ENCODE measurements at places on chromosomes 5 and 9.

- no peak for DNase-seq
Observed at GRCh38 chr9:5459289-5459829, 9.0 kb downstream of the CD274 start.

DNA sequence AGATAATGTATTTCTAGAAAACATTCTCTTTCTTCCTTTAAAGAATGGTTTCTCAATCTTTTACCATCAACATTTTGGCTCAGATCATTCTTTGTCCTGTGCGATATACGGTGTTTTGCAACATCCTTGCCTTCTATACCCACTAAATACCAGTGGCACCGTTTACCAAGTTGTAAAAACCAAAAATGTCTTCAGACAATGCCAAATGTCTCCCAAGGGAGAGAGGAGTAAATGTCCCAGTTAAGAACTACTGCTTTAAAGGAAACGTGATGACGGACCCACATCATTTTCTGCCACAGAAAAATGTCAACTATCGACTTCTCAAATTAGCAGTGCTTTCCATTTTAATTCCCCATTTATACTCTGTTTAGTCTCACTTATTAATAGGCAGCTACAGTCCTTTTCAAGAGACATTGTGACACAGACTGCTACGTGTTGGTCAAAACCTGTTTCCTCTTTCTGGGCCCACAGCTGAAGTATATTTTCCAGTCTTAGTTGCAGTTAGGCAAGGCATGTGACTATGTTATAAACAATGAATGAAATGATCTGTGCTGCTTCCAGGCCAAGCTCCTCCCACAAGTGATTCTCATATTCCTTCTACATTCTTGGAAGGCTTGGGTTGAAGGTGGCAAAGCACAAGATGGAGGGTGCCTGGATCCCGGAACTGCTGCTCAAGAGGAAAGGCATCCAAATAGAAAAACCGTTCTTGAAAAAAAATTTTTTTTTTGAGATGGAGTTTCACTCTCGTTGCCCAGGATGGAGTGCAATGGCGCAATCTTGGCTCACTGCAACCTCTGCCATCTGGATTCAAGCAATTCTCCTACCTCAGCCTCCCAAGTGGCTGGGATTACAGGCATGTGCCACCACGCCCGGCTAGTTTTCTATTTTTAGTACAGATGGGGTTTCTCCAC is 8.8 kb downstream of the PRXL2C start:
- peak; percentile 54 for DNase-seq

GRCh38 chr5:172503925-172504700 is 49.8 kb upstream of the SH3PXD2B start:
- no peak for DNase-seq

DNA sequence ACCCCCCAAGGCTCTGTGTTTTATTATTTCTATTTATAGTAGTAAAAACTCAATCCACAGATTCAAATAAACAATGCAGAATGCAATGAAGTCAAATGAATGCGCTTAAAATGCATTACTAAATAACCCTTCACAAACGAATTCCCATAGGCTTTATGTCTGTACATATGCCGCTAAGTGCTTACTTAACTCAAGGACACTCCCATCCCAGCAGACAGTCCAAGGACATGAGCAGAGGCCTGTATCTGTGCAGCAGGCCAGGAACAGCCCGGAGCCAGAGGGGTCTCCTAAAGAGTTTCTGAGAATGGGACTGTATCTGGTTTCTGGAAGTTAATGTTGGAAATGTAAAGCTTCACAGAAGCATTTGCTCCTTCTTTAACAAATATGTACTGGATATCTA is 59.8 kb downstream of the MARCHF11 start:
- no peak for DNase-seq

DNA sequence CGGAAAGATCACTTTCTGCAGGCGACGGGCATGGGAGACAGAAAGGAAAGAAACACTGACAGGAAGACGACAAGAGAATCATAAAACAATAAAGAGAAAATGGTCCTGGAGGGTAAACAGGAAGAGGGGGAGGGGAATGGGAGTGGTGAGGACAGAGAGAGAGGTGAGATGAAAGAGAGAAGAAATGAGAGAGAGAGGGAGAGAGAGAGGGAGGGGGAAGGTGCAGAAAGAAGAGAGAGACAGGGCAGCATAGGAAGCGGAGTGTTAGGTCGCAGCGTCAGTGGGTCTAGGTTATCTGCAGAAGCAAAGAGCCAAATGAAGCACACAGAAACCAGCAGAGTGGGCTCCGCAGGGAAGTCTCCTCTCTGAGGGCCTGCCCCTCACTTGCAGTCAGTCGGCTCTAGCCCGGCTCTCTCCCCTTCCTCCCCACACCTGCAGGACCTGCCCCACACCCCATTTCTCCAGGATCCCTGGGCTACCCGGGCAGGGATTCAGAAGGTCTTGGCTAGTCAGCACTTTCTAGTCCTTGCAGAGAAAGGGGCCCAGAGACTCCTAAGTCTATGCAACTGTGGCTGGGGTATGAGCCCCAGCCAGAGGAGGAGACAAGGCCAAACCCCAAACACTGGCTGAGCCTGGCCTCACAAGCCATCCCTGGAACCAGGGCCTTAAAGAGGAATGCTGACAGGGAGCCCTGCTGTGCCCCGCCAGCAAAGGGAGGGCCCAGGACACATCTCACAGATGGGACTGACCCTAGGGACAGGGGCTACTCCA is 29.7 kb upstream of the MEIKIN start:
- no peak for DNase-seq

GRCh38 chr5:83891261-83891660 is 170.6 kb upstream of the HAPLN1 start:
- DNase-seq: no peak

DNA sequence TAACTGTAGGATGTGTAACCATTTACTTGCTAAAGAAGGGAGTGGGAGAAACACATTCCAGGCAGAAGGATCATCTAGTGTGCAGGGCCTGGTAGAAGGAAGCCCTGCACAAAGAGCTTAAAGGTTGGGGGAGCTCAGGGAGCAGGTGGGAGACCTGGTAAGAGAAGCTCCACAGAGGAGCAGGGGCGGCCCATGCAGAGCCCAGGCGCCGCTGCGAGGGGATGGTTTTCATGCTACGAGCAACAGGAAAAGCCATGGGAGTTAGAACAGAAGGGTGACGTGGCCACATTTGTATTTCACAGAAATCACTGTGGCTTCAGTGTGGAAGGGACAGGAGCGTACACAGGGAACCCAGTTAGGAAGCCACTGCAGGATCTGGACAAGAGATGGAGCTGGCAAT is 73.1 kb downstream of the PDE6A start:
- DNase-seq: no peak

DNA sequence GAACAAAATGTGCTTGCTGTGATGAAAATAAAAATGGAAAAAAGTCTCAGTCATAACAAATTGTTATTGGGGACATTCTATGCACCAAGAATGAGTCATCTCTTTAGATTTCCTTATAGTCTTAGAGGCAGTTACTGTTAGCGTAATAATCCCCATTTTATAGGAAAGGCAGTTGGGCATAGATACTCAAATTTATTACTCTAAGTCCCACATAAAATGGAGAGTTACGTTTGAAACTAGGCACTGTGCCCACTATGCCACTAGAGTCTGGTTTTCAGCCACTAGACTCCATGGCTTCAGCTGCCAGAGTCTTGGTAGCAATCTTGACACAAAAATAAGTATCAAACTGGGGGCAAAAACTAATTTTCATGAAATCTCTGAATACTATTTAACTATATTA is 317.9 kb upstream of the MEF2C start:
- no peak for DNase-seq

DNA sequence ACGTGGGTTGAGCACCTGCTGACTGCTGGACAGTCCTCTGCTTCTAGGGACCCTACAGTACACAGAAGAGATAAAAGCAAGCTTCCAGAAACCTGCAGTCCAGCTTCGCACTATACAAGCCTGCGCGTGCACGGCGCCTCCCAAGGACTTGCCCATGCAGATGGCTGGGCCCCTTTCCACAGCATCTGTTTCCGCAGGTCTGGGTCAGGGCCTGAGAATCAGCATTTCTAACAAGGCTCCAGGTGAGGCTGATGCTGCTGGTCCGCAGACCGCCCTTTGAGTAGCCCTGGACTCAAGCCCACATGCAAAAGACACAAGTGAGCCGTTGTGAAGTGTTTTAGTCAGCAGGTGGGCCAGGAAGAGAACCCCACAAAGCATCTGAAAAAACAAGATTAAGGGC is 133.1 kb downstream of the HSD17B3 start:
- no peak for DNase-seq

- peak; percentile 80 for DNase-seq
Observed at GRCh38 chr5:124583469-124584350, 162.7 kb downstream of the ZNF608 start.

DNA sequence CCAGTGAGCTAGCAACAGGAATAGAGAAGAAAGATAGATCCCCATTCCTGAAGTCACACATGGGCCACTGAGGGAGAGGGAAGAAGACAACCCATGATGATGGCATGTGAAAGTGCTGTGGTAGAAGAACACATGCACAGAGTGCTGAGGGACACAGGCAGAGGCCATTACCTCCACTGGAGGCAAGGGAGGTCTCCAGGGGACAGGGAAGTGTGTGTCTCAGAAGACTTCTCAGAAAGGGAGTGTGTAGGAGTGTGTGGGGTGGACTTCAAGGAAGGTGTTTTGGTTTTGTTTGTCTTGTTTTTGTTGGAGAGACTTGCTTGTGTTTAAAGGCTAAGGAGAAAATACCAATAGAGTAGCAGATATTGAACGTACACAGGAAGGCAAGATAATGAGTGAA is 77.0 kb upstream of the SMARCA2 start:
- DNase-seq: no peak

DNA sequence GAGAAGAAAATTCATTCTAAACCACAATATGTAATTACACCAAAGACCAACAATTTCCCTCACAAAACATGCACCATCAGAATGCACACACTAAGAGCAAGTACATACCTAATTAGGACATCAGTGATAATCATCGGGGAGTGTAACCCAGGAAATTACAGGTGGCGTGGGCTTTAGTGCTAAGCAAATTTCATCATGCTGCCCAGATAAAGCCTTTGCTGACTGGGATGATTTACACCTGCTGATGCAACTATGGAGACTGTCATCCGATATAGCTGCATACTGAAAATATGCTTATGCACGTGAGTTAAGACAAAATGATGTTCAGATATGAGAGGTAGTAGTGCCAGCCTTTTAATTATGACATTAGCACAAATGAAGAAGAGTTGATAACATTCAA is 123.2 kb downstream of the DCP2 start:
- no peak for DNase-seq

GRCh38 chr5:177595991-177596774 is 3.7 kb upstream of the B4GALT7 start:
- no peak for DNase-seq

GRCh38 chr5:64040490-64040889 is 78.2 kb upstream of the HTR1A start:
- no peak for DNase-seq

DNA sequence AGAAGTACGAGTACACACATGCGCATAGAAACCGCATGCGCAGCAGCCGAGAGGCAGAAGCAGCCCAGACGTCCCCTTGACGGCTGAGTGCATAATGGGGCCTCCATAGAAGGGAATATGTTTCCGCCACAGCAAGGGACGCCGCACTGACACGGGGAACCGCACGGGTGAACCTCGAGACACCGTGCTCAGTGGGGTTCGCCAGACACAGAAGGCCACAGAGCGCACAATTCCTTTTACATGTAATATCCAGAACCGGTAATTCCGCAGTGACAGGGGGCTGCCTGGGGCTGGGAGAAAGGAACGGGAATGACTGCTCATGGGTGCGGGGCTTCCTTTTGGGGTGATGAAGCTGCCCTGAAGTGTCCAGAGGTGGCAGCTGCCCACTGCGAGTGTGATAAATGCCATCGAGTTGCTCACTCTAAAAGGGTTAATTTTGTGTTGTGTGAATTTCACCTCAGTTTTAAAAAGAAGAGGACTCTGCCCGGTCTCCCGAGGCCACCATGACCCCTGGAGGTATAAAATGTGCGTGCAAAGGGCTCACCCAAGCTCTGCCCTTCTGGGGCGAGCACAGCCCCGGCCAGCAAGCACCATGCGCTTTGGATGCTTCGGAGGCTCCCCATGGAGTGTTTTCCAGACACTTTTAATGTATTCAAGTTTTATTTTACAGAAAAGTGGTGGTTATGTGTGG is 29.7 kb downstream of the MRPL36 start:
- DNase-seq: no peak

DNA sequence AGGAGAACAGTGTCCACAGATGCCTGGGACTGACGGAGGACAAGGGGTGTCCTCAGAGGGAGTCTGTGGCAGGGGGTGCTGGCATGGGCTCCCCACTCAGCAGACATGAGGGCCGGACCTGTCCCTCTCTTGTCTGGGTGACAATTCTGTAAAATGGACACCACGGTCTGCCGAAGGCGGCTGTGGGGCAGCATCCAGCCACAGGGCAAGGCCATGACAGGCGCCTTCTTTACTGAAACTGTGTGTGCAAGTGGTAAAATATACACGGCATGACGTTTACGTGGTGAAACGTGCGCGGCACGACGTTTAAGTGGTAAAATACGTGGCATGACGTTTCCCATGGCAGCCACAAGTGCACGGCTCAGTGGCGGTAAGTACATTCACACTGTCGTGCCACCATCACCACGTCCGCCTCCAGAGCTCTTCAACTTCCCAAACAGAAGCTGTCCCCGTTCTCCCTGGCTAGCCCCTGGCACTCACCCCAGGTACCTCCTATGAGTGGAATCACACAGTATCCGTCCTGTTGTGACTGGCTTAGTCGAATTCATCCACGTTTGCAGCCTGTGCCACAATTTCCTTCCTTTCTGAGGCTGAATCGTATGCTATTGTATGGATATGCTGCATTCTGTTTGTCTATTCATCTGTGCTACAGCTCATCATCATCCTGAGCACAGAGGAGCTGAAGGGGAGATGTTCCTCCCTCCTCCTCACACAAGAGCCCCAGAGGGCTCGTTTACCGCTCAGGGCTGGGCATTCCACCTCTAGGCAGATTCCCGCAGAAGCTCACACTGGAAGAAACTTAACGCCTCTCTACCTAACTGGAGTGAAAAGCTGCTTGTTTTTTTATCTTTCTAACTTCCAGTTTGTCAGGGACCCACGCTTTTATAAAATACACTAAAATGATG is 52.5 kb downstream of the COL23A1 start:
- DNase-seq: no peak

DNA sequence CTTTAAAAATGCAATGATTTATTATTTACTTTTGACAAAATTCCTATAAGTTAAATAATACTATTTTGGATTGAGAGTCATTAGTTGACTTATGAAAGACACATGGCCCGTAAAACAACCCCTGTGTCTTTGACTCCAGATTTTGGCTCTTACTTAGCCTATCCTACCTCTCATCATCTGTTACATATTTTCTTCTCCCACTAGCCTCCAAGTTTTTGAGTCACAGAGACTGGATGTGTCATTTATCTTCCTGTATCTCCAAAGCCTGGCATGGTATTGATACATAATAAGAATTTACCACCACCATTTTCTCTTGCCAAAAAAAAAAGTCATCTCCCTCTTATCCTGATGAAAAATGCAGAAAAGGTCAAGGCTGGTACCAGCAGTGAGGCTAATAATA is 99.9 kb downstream of the GABRB2 start:
- no peak for DNase-seq

- DNase-seq: no peak
Observed at GRCh38 chr5:55570570-55570969, 35.8 kb upstream of the PLPP1 start.
